ENCODE measurements at places on chromosomes 16 and 17. TPM values are rescaled to one million over a fixed set of nuclear protein-coding genes. Genes with fewer than 3 reads are reported as not detected.

C16orf92 gene
- total RNA-seq: not detected

GRCh38 chr17:42286411-42287221 is 1.7 kb upstream of the STAT5A start:
- no peak for DNase-seq

GRCh38 chr16:19559242-19559910 is 3.9 kb downstream of the VPS35L start:
- DNase-seq: peak; percentile 9

- DNase-seq: peak; percentile 38
Observed at GRCh38 chr16:79874391-79874790, 273.9 kb upstream of the MAF start.

- DNase-seq: no peak
Observed at GRCh38 chr16:13377143-13377542, 475.7 kb downstream of the SHISA9 start.

DNA sequence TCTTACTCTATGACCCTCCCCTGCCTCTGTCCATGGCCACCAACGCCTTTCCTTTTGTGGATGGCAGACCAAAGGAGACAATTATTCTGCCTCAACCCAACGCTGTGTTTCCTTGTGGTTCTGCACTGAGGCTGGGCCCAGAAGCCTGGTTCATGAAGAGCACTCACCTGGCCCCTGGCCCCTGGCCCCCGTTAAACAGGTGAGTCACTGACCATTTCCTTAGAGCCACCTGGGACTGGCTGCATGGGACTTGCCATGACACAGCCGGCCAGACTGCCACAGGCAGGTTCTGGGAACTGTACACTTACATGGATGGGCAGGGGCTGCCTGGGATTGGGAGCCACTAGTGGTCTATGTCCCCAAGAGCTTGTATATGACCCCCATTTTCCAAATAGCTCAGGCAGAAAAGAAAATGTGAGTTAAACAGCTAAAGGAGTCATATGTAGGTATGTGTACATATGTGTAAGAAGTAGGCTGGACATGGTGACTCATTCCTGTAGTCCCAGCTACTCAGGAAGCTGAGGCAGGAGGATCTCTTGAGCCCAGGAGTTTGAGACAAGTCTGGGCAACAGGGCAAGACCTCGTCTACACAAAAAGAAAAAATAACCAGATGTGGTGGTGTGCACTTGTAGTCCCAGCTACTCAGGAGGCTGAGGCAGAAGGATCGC is 181.9 kb upstream of the CACNG5 start:
- DNase-seq: no peak

- no peak for DNase-seq
Observed at GRCh38 chr17:1264196-1264595, 6.0 kb upstream of the BHLHA9 start.

DNA sequence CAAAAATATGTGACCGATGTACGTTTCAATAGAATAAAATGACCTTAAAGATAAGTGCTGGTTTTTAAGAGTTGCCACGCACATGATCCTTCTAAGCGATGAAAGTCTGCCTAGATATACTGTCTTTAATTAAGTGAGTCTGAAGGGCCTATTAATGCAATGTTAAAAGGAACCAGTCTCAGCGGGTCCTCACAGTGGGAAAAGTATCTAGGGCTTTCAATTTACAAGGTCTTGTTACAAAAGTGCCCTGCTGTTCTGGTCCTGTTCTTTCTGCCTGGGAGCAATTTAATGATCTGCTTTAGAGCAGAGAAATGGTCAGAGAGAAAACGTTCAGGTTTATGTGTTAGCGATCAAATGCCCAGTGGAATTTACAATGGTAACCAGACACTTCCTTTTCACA is 864.0 kb downstream of the KCNJ2 start:
- no peak for DNase-seq

- DNase-seq: no peak
Observed at GRCh38 chr17:79324194-79324593, 249.6 kb downstream of the ENGASE start.

- DNase-seq: peak; percentile 92
Observed at GRCh38 chr17:81733507-81734404, 21.7 kb downstream of the SLC25A10 start.

Data from PC-9 (cell line).